ENCODE measurements at places on chromosomes 7 and 10. TPM values are rescaled to one million over a fixed set of nuclear protein-coding genes. Genes with fewer than 3 reads are reported as not detected.

Gene SYNPO2L
- polyA plus RNA-seq: 0.50 TPM

DNA sequence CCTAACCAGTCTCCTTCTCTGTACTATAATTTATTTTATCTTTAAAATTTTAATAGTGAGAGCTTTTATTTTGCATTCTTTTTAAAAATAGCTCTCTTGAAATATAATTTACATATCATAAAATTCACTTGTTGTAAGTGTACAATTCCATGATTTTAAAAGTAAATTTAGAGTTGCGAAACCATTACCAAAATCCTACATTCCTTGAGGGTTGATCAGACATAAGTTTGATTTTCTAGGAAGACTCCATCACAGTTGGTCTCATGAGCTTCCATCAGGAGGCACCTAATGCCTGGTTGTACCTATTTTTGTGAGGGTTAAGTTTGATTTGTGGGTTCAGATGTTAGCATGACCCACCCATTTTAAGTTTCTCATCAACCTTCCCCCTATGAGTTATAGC, 108.1 kb downstream of the BMPER start:
- no peak for DNase-seq

DNA sequence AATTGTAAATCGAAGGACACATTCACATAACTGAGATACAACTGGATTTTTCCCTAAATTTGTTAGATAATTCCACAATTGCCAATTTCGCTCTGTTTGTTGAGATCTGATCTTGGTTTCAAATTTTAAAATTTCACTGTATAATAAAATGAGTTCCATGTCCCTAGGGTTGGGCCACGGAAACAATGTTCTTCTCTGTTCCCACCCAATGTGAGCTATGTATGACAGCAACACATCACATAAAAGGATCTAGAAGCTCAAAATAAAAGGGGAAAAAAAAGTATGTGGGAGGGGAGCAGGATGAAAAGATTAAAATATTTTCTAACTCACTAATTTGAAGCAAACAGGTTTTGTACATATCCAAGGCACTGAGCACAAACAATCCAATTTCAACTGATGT, 287.8 kb upstream of the MKLN1 start:
- DNase-seq: no peak

DNA sequence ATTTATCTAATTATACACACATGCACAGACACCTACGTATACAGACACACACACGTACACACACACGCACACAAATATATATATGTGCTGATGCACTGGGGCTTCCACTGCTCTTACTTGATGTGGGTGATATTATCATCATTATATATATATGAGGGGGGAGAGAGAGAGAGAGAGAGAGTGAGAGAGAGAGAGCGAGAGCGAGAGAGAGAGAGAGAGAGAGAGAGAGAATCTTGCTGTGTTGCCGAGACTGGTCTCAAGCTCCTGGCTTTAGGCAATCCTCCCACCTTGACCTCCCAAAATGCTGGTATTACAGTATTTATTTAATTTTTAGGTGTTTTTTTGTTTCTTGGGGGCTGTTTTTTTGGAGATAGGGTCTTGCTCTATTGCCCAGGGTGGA, 3.6 kb upstream of the RABGEF1 start:
- no peak for DNase-seq

Gene C7orf33
- polyA plus RNA-seq: not detected

DNA sequence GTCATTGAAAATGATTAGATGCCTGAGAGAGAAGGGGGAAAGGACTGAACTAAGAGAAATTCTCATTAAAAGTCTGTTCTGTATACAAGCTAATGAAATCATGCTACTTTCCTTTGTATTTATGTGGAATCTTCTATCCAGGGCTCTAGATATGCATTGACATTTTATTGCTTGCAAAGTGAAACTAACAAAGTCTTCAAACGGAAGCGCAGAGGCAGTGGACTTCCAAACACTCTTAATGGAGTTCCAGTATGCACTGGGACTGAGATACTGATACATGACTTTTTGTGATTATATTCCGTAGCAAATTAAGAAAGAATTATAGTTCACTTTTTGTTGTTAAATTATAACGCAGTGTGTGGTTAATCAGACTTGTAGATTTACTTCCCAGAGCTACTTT, 166.8 kb upstream of the TBX20 start:
- no peak for DNase-seq

Gene TUBAL3
- polyA plus RNA-seq: 0.17 TPM

DNA sequence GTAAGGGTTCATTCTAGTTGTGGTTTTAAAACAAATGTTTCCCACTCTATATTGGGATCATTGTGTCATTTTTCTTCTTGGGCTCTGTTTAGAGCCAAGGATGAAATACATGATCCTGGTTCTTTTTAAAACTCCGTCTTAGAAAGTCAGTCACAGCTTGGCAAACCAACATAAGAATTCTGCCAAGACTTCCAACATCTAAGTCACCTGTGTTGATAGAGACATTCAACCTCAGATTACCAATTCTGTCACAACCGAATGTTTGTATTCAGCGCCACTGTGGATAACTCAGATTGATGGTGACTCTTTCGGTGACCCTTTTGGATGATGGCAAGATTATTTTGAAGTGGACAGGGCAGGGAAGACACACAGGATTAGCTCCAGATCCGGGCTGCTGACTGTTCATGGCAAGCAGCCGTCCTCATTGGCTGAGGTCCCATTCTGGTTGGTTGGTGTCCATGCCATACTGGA, 255.4 kb downstream of the ARHGAP21 start:
- no peak for DNase-seq

GRCh38 chr10:1551636-1552338, 185.5 kb downstream of the ADARB2 start:
- no peak for DNase-seq

Gene MINPP1
- polyA plus RNA-seq: 41.5 TPM
